ENCODE measurements at places on chromosomes 7 and 10.

DNA sequence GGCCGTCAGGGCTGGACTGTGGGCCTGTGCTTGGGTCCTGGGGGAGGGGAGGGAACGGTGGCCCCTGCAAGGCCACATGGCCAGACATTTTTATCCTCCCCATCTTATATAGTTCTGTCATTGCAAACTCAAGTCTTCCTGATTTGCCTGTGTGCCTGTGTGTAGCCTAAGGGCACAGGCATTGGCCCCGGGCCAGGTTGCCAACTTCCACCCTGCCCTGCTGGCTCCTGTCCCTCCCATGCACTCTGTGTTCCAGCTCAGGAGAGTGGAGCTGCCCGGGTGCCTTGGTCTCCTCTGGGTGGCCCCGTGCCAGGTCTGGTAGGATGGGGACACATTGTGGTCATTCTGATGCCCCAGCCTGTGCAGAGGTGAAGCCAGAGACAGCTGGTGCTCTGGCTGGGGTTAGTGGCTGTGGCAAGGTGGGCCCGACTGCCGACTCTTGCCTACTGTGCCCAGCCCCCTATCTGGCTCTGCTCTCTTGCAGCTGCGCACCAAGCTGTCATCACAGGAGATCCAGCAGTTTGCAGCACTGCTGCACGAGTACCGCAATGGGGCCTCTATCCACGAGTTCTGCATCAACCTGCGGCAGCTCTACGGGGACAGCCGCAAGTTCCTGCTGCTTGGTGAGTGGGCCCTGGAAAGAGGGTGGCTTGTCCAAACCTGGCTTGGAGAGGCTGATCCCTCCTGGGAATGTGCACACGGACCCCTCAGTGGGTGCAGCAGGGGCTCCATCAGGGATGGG is 14.8 kb downstream of the NACAD start:
- no peak for DNase-seq

DNA sequence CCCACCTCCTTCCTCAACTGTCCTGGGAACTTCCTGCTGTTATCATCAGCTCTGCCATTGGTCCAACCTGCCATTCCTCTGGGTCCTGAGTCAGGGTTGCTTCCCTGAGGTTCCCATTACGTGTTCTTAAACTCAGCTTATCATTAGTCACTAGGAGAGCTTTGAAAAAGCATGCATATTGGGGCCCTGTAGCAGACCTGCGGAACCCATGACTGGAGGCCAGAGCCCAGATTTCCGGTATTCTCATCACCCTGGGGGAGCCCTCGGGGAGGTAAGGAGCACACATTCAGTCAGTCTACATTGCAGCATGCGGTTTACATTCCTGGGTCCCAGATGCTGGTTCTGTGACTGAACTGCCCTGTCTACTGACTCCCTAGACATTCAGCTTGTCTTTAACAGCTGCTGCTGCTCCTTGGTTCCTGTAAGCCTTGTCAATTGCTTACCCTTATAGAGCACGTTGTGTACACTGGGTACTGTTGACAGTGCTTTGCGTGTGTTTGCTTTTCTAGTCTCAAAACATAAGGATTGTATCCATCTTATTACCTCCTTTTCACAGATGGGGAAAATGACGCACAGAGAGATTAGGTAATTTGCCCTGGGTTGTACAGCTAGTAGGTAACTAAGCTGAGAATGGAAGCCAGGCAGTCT is 12.8 kb downstream of the CDHR3 start:
- DNase-seq = no peak

GRCh38 chr10:31739711-31740110 is 188.9 kb downstream of the ARHGAP12 start:
- no peak for DNase-seq

DNA sequence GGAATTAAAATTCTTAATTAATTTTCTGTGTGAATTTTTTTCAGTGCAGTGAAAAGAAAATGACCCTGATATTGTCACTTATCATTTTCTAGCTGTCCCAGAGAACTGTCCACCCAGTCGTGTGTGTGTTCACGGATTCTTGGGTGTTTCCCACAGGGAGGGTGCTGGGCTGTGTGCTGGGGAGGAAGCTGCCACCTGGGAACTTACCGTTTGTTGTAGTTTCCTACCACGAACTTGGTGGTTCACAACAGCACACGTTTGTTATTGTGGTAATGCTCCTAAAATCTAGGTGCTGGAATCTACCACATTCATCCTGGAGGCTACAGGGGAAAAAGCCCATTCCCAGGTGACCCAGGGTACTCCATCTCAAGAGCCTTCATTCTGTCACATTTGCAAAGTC is 276.1 kb downstream of the GLRX3 start:
- no peak for DNase-seq

GRCh38 chr7:101058355-101058754 is 26.9 kb upstream of the TRIM56 start:
- no peak for DNase-seq

- no peak for DNase-seq
Measured at GRCh38 chr10:11285171-11285570, 267.5 kb downstream of the CELF2 start.

GRCh38 chr7:97104719-97105238 is 12.7 kb upstream of the SDHAF3 start:
- no peak for DNase-seq

GRCh38 chr10:111076682-111077478 is at the start of gene ADRA2A:
ADRA2A (plus strand) TSS chr10:111077029; CDS start chr10:111077997, 968 bp downstream.
- no peak for DNase-seq
